Smooth muscle cell of the brain vasculature (primary cell): ENCODE measurements at places on chromosomes 16 and 17.
A peak's percentile ranks its signal among the peaks of the same experiment; 100 is the strongest.

- no peak for DNase-seq
These were observed 27.2 kb upstream of the IRF8 start for GRCh38 chr16:85871756-85872155.

DNA sequence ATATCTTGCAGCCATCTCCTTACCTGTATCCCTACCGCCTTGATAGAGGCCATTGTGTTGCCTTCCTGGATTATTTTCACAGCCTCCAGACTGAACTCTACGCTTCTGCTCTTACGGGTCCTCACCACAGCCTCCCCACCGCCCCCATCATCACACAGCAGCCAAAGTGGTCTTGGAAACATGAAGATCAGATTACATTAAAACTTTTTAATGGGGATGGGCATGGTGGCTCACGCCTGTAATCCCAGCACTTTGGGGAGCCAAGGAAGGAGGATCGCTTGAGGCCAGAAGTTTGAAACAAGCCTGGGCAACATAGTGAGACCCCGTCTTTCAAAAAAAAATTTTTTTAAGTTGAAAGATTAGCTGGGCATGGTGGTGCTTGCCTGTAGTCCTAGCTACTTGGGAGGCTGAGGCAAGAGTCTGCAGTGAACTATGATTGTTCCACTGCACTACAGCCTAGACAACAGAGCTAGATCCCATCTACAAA is 150.5 kb downstream of the NPIPB5 start:
- DNase-seq = no peak

DNA sequence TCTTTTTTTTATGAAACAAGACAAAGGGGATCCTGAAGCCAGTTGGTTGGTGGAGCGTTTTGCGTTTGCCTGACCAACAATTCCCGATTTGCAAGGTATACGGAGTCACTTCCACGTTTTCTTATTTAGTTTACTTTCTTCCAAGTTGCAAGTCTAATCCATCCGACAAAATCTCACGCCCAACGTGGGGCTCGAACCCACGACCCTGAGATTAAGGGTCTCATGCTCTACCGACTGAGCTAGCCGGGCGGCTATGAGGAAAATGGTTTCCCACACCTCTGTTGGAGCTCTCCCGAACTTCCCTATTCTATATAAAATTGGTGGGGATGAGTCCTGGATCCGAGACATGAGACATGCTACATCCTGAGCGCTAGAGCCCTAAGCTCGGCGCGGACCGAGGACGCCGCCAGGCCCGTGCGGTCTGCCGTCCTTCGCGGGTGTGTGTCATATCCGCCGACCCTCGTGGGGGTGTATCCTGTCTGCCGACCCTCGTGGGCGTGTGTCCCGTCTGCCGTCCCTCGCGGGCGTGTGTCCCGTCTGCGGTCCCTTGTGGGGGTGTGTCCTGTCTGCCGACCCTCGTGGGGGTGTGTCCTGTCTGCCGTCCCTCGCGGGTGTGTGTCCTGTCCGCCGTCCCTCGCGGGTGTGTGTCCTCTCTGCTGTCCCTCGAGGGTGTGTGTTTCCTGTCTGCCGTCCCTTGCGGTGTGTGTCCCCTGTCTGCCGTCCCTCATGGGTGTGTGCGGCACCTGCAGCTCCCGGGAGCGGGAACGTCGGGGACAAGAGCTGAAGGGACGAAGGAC is 22.6 kb downstream of the ZNF213 start:
- DNase-seq = peak; percentile 67

GRCh38 chr16:14284930-14285512 is 213.9 kb downstream of the MRTFB start:
- DNase-seq = no peak

GRCh38 chr17:75031972-75032719 is 14.6 kb downstream of the ATP5PD start:
- no peak for DNase-seq
